ENCODE measurements at places on chromosomes 16 and 17. TPM values are rescaled to one million over a fixed set of nuclear protein-coding genes. Genes with fewer than 3 reads are reported as not detected.

- peaks cover 32% of the 10 kb centered on the region for H3K36me3 ChIP-seq
- H3K4me3 ChIP-seq, result no peak overlapping the region
- no peaks in the 10 kb centered on the region for H3K27me3 ChIP-seq
- H3K27ac ChIP-seq, result no peak overlapping the region
- peaks cover 11% of the 10 kb centered on the region for H3K4me1 ChIP-seq
- DNase-seq, result no peak
Observed at GRCh38 chr17:80924807-80925610, 66.6 kb upstream of the CHMP6 start.

- peak within 1 kb of the TSS; percentile 81 for H3K27ac ChIP-seq
- DNase-seq, result peak; percentile 98
- peaks cover 25% of the 10 kb centered on the region for H3K4me1 ChIP-seq
- H3K36me3 ChIP-seq, result peaks cover 34% of the 10 kb centered on the region
- no peaks in the 10 kb centered on the region for H3K27me3 ChIP-seq
Observed at GRCh38 chr17:82051776-82052637, at the start of the genes GPS1 and RFNG. Gene GPS1 (plus strand): TSS chr17:82051898. CDS start chr17:82051932, 34 bp downstream. Gene RFNG (minus strand): TSS chr17:82051811. CDS start chr17:82051766, 45 bp downstream.

GRCh38 chr17:62109924-62110323, 44.8 kb upstream of the MED13 start:
- no peak for DNase-seq
- no peaks in the 10 kb centered on the region for H3K36me3 ChIP-seq
- no peaks in the 10 kb centered on the region for H3K4me1 ChIP-seq
- H3K27ac ChIP-seq, result no peak overlapping the region

DNA sequence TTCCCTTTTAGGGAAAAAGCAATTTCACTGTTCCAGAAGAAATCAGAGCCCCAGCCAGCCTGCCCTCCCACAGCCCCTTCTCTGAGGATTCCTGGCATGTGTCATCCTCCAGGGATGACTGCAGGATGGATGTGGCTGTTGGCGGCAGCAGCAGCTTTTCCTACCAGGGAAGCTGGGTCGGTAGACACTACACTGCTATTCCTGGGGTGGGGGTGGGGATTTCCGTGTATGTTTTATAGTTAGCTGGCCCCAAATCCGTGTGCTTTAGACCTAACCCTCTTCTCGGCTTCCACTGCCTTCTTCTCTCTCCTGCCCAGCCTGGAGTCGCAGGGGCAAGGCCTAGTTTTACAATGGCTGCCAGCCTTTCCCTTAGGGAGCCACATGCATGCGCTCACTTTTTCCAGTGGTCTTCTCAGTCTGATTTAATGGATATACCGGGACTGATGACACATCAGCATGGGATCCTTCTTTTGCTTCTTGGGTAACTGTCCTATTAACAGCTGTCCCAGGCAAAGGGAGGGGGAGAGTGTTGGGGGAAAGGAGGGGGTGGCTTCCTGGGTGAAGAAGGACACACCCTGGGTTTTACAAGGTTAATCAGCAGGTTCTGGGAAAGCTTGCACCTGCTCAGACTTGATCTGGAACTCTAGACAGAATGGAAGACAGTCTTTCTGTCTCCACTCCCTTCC, 2.7 kb upstream of the NFE2L1 start:
- no peak overlapping the region for H3K27ac ChIP-seq
- peaks cover 17% of the 10 kb centered on the region for H3K4me1 ChIP-seq
- DNase-seq, result no peak
- H3K36me3 ChIP-seq, result no peaks in the 10 kb centered on the region

GRCh38 chr17:33924104-33924503, 331.0 kb upstream of the CCL2 start:
- no peak overlapping the region for H3K27ac ChIP-seq
- no peak overlapping the region for H3K4me3 ChIP-seq
- no peaks in the 10 kb centered on the region for H3K4me1 ChIP-seq
- H3K27me3 ChIP-seq, result no peaks in the 10 kb centered on the region

DNA sequence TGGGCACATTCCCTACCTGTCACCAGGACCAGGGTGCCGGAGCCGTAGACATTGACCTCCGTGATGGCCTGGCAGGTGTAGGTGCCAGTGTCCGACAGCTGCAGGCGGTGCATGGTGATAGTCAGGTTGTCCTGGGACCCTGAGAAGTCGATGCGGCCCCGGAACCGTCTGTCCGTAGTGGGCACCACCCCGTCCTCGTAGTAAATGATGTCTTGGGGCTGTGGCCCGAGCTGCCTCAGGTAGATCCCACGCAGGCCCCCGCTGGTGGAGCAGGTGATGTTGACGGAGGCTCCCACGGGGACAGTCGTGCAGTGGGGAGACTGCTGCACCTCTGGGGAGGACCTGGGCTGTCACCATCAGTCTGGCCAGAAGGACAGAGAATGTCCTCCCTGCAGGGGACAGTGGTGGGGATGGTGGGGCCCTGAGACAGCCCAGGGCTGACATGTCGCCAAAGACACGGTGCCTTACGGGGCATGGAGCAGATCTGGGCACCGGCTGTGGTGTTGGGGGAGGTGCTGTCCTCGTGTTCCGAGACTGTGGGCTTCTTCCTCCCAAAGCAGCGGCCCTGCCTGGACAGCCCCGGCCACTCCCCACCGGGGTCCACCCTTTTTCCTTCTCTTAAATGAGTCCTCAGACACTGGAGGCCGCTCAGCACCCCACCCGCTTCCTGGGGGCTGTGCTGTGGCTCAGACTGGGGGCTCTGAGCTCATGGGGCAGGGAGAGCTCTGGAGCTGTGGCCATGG, 586 bp downstream of the CD7 start:
- H3K36me3 ChIP-seq, result no peaks in the 10 kb centered on the region
- no peak overlapping the region for H3K4me3 ChIP-seq
- DNase-seq, result no peak

GRCh38 chr17:63764716-63765115, 8.7 kb downstream of the CCDC47 start:
- peaks cover 10% of the 10 kb centered on the region for H3K4me1 ChIP-seq
- H3K4me3 ChIP-seq, result no peak overlapping the region
- H3K36me3 ChIP-seq, result peaks cover 34% of the 10 kb centered on the region
- no peak for DNase-seq
- no peak overlapping the region for H3K27ac ChIP-seq
- H3K27me3 ChIP-seq, result no peaks in the 10 kb centered on the region

DNA sequence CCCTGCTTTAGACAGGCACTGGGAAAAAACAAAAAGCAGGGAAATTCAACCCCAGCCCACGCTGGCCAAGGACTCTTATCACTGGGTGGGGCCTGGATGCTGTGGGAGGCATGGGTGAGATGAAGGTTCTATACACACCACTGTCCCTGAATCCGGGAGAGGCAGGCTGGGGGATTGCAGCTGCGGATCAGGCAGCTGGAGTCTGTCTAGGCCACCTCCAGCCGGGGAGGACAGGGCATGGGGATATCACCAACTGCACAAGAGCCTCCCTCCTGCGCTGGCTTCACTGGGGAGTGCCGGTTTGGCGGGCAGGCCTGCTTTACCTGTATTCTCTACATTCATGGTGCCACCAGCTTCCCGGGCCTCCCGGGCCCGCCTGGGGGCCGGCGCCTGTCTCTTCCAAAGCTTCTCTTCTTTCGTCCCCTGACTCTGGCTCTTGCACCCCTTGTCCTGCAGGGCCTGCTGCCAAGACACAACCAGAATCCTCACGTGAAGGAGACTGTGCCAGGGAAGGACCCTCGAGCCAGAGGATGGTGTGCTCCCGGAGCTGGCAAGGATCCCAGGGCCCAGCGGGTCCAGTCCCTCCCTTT, 13.9 kb downstream of the KIFC3 start:
- H3K4me1 ChIP-seq, result peaks cover 20% of the 10 kb centered on the region
- H3K4me3 ChIP-seq, result no peak overlapping the region
- H3K27me3 ChIP-seq, result no peaks in the 10 kb centered on the region
- DNase-seq, result no peak

- H3K27ac ChIP-seq, result peak overlapping the region; percentile 59
- no peaks in the 10 kb centered on the region for H3K27me3 ChIP-seq
- DNase-seq, result no peak
- peaks cover 18% of the 10 kb centered on the region for H3K4me1 ChIP-seq
Observed at GRCh38 chr17:18356624-18357023, 6.7 kb downstream of the SHMT1 start.

DNA sequence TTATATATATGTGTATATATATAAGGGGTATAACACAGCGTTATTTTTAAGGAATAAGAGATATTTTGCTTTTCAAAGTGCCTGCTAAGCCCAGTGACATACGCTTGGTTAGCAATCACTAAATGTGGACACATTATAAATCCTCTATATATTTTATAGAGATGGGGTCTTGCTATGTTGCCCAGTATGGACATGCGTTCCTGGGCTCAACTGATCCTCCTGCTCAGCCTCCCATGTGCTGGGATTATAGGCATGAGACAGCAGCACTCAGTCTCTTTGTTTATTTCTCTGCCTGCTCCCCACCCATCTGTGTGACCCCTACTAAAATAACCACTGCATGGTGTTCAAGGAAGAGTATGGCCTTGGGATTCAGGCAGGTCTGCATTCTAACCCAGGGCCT, 63.4 kb downstream of the XYLT1 start:
- H3K4me3 ChIP-seq, result no peak overlapping the region
- H3K27ac ChIP-seq, result no peak overlapping the region
- no peaks in the 10 kb centered on the region for H3K36me3 ChIP-seq
- DNase-seq, result no peak
- no peaks in the 10 kb centered on the region for H3K4me1 ChIP-seq
- no peaks in the 10 kb centered on the region for H3K27me3 ChIP-seq

EME1 gene
- 1.2 TPM for total RNA-seq

AHSP gene
- total RNA-seq, result not detected

CTRB1 gene
- total RNA-seq, result 11.3 TPM
